ENCODE measurements at places on chromosomes 7 and 10.

- DNase-seq = no peak
Measured at GRCh38 chr10:11697718-11698527, 44.3 kb upstream of the ECHDC3 start.

- no peak for DNase-seq
Measured at GRCh38 chr10:126059076-126059826, 162.9 kb downstream of the FANK1 start.

DNA sequence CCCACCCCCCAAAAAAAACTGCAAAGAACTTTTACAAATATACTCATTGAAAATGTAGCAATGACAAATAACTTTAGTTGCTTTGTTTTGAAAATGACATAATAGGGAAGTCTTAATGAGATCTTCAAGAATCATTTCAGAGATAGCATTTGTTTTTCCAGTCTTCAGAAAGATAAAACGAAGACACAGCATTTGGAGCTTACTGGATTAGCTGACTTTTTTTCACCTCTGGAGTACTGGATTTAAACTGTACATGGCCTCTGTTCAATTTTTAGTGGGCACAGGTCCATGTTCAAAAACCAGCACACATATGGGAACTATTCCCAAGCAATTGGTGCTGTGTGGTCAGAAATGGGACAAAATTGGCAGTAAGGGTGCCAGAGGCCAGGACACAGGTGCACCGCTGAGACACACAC, 3.9 kb downstream of the RAB11FIP2 start:
- no peak for DNase-seq

DNA sequence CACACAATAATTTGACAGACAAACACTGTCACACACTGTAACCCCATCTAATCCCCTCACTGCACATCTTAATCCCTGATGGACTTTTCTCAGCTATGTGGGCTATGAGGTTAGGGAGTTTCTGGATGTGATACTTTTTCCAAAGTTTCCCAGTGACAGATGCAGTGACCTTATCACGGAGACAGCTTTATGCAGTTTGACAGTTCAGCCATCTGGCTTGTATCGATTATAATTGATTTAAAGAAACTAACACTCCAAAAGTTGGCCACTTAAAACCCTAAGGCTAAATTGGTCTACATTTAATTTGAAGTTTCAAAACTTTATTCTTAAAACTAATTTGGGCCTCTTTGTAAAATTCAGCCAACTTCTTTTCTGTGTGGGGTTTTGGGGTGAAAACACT, 196.7 kb downstream of the SDK1 start:
- no peak for DNase-seq

DNA sequence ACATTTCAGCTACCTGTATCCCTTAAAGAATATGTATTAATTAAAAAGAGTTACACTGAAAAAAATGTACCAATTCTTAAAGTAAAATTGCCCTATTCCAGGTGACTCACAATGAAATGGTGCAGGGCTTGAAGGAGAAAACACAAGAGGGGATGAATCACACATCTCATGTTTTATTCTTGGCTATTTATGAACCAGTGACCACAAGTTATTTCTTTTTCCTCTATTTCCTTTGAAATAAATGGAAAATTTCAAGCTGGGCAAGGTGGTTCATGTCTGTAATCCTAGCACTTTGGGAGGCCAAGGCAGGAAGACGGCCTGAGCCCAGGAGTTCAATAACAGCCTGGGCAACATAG, 106.8 kb downstream of the UBE2H start:
- no peak for DNase-seq
